ENCODE measurements at places on chromosomes 1 and 21.

GRCh38 chr1:225651376-225651871, 1.5 kb downstream of the ENAH start:
- DNase-seq, result no peak

- DNase-seq, result peak; percentile 87
Observed at GRCh38 chr1:21270086-21270689, 20.1 kb downstream of the ECE1 start.

- no peak for DNase-seq
Observed at GRCh38 chr21:46128106-46128932, 27.1 kb downstream of the FTCD start.

DNA sequence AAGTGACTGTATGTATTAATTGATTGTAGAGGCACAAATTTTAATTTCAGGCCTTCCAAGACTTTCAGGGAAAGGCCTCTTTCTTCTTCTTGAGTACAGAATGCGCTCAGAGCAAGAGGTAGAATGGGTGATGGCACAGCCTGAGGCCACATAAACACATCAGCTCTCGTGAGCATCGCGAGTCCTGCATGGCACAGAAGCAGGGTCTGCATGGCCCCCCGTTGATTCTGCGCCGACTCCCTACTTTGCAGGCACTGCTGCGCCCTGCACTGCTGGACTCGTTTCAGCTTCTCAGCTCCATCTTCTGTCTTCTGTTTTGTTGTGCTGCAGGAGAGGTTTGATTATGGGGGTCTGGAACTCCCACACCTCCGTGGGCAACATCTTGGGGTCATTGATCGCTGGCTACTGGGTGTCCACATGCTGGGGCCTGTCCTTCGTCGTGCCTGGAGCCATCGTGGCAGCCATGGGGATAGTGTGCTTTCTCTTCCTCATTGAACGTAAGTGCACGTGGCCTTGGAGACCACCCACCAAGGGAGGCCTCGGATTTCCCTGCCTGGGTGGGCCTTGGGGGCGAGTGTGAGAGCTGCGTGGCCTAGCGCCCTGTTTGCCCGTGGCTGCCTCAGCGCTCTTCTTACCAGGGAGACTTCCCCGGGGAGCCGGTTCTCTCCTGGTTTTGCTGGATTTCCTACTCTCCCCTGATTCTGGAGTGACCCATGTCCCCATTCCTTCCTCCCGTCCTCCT, 29.6 kb downstream of the SLC37A1 start:
- no peak for DNase-seq

DNA sequence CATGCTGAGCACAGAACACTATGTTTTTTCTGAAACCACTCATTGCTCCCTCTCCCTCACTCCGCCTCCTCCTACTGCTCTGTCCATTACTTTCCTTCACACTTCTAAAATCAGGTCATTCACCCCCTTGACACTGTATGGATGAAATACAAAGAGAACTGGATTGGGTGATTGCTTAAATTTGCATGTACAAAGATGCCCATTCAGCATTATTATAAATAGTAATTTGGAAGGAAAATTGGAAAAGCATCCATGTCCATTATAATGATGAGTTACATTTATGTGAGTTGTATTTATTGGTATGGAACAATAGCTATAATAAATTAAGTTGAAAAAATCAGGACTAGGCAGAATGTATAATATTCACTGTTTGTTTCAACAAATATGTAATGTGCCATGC, 83.7 kb downstream of the PLD5 start:
- DNase-seq, result no peak

DNA sequence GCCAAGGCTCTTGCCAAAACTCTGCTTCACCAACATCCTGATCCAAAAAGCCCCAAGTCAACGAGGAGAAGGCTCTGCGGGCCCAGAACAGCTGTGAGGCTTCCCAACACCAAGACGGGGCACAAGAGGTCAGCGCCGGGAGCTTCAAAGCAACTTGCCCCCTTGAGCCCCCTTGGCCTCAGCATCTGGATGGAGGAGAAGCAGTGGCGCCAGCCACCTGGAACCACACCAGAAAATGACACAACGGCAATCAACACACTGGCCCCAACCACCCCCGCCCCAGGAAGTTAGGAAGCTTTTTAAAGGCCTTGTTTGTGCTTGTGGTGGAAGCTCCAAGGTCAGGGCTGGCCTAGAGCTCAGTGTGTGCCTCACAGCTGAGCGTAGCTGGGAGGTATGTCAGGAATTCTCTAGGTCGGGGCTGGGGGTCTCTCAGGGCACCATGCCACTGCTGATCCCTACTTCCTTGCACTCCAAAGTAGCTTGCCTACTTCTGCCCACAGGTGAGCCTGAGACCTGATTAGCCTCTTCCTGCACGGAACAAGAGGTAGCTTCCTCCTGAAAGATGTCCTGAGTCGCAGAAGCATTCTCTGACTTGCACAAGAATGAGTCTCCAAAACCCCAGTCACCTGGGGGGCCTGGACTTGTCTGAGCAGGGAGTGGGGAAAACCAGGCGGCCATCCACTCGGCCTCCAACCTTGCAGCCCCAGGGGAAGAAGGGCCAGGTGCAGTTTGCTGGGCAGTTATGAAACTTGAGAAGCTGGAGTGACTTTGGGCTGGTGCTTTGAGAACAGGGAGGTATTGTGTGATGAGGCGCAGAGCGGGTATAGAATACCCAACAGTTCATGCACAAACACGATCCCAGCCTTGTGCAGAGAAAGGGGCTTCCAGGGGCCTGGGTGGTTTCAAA, 9.7 kb upstream of the SRP9 start:
- DNase-seq, result no peak

GRCh38 chr1:63319046-63320021, 3.0 kb upstream of the FOXD3 start:
- no peak for DNase-seq

DNA sequence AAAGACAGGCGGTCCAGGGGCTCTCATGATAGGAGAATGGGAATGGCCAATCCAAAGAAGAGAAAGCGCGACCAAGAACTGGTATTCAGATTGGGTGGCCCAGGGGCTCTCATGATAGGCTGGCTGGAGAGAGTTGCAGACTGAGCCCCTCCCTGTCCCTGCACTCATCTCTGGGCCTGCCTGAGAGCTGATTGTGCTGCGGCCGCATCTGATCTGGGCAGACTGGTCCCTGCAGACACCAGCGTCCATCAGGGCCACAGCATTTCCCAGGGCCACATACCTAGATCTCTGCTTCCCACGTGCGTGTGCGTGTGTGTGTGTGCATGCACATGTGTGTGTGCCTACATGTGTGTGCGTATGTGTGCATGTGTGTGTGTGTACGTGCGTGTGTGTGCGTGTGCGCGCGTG, 30.4 kb upstream of the MAN1C1 start:
- DNase-seq, result no peak

DNA sequence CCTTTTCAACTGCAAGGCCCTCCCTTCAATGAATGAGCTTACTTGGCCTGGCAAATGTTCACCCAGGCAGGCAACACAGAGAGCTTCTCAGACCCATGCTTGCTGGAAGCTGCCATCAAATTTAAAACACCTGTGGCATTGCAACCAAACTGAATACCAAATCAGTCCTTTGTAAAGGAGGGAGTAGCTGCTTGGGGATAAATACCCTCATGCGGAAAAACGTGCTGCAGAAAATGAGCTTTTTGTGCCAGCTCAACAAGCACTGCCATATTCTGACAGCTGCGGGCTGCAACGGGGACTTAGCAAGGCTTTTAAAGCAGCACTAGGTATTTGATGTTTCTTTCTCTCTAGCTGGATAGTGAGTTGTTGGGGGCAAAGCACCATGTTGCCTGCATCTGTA, 119.7 kb downstream of the PLPPR4 start:
- DNase-seq, result no peak

GRCh38 chr1:215458104-215458503, 109.0 kb upstream of the KCTD3 start:
- no peak for DNase-seq

- DNase-seq, result no peak
Observed at GRCh38 chr1:66436378-66437135, 97.4 kb upstream of the SGIP1 start.

DNA sequence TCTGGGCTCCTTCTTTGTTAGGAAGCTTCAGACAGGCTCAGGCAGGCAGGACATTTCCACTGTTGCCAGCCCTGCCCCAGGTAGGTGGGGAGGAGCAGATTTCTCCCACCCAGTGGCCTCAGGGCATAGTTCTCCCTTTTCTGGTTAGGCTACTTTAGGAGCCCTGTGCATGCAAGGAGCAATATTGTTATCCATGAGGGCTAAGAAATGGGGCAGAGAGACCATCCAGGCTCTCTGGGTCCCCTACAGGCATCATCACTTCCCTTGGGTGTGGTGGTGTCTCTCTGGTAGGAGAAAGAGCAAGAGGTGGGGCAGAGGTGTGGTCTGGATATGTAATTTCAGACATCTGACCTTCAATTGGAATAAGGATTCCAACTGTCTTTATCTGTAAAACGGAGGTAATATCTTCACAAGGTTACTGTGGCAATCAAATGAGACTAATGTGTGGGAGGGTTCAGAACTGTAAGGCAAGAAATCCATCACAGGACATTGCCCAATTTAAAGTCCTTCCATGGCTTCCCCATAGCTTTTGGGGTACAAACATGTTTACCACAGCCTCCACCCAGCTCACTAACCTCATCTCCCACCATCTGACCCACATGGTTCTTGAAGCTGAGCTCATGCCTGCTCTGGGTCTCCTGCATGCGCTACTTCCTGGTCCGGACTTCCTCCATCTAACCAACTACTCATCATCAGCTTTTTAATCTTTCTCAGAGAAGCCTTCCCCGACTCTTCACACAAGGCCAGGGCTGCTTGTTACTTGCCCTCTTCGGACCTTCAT, 26.1 kb downstream of the PCAT6 start:
- DNase-seq, result peak; percentile 82

- DNase-seq, result no peak
Observed at GRCh38 chr1:42170779-42171621, 6.5 kb upstream of the GUCA2A start.

- no peak for DNase-seq
Observed at GRCh38 chr1:243903895-243904294, 53.9 kb upstream of the AKT3 start.

DNA sequence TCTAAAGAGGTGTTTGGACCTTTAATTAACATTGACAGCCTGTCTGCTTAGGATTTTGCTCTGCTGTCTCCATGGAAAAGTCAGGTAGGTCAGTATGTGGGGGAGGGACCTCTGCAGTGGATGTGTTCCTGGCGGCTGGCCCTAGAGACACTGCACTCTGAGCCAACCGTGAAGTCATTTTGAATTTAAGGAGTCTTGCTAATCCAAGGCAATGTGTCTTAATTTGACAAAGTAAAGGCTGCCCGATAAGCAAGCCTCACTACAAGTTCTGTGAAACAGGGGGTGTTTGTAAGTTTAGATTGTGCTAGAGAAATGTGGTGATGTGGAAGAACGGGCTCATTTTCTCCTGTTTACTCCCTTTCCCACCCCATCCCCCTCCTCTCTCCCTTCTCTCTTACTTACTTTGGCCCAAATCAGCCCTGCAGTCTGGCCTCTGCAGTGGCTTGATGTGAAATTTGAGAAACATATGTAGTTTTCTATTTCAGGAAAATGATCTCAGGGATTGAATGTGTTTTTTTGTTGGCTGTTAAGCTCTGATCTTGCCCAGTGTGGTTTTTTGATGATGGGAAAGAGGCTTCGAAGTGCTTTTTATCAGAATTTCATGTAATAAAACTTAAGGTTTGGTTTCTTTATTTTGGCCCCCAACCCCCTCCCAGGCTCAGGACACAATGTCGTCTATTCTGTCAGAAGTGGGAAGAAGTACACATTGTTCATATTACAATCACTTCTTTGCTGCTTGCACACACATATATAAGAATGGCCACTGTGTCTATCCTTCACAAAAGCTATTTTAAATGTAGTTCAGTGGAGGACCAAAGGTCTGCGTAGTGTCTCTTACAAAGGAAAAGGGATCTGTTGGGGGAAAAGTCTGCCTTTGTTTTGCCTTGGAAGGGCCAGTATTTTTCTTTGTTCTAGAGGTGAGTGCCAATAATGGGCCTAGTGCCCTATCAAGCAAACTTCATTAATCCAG, 96.6 kb downstream of the FGGY start:
- DNase-seq, result no peak

GRCh38 chr1:77220687-77221463, 1.6 kb upstream of the PIGK start:
- no peak for DNase-seq

Measured in inflammatory macrophage treated with lipopolysaccharide for 1 hour (primary cell).